ENCODE measurements at places on chromosomes 3 and 15. TPM values are rescaled to one million over a fixed set of nuclear protein-coding genes. Genes with fewer than 3 reads are reported as not detected.

- no peak overlapping the region for H3K4me3 ChIP-seq
- no peaks in the 10 kb centered on the region for H3K36me3 ChIP-seq
- no peak for DNase-seq
- no peaks in the 10 kb centered on the region for H3K4me1 ChIP-seq
- H3K27ac ChIP-seq, result no peak overlapping the region
These were observed 61.2 kb downstream of the TSC22D2 start for GRCh38 chr3:150469031-150469930.

- H3K4me1 ChIP-seq, result peaks cover 25% of the 10 kb centered on the region
- H3K27me3 ChIP-seq, result peaks cover 29% of the 10 kb centered on the region
- H3K27ac ChIP-seq, result peak within 1 kb of the TSS; percentile 69
- H3K4me3 ChIP-seq, result peak within 1 kb of the TSS; percentile 85
These were observed at the start of gene SPRED1 for GRCh38 chr15:38252481-38253350. Gene SPRED1, plus strand, starts transcription at chr15:38252836. Its CDS starts 350 bp downstream, at chr15:38253186.

DNA sequence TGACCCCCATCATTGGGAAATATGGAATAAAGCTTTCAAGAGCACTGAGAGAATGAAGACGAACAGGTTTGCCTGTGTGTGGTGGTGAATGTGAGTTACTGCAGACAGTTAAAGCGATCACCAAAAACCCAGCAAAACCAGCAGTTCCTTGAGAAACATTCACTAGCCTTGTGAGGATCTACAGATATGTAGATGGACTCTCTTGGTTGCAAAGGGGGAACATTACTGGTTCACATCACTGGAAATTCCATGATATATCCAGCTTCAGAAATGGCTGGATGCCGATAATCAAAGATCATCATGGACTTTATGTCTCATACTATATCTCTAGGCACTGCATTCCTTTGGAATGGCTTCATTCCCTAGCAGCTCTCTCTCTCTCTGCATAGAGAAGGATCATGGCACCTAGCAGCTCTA lies 10.2 kb upstream of the HERC1 start:
- no peaks in the 10 kb centered on the region for H3K27me3 ChIP-seq
- no peak overlapping the region for H3K4me3 ChIP-seq
- no peak for DNase-seq

GRCh38 chr3:149128821-149129220 lies 617 bp upstream of the HPS3 start:
- H3K4me3 ChIP-seq, result peak overlapping the region; percentile 90
- no peak for DNase-seq
- peaks cover 37% of the 10 kb centered on the region for H3K4me1 ChIP-seq
- H3K36me3 ChIP-seq, result no peaks in the 10 kb centered on the region

GRCh38 chr3:10524799-10525301 lies 19.5 kb upstream of the ATP2B2 start:
- peaks cover 16% of the 10 kb centered on the region for H3K27me3 ChIP-seq
- H3K4me1 ChIP-seq, result no peaks in the 10 kb centered on the region
- DNase-seq, result no peak
- no peak overlapping the region for H3K4me3 ChIP-seq

DNA sequence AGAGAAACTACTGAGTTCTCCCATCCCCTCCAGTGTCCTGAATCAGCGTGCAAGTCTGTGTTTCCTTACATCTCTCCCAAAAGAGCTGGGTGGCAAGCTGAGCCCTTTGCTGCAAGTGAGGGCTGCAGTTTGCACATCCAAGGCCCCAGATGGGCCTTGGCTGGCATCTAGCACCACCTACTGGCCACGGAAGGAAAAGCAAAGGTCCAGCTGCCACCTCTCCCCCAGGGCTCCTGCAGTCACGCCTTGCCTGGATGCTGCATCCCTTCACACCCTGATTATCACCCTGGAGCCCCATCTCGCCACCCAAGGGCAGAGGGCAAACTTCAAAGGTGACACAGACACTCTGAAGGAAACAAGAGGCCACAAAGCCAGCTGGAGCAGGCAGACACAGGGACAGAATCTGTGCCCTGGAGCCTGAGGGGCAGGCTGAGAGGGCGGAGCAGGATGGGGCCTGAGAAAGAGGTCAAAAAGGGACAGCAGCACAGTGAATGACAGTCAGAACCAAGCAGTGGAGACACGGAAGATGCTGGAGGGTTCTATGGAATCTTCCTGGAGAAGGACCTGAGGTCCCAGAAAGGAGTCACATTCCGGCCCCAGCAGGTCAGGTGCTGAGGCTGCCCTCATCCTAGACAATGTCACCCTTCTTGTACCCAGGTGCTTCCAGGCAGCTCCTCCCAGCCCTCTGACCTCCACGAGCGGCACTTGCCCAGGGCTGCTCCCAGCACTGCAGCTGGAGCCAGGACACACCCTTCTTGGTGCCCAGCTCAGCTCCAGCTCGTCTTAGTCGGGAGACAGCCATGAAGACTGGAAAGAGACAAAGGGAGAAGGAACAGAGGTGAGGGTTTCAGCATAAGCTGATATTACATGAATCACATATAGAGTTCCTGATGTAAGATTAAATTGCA lies 18.3 kb upstream of the NTRK3 start:
- DNase-seq, result peak; percentile 81
- peaks cover 16% of the 10 kb centered on the region for H3K27me3 ChIP-seq
- H3K4me3 ChIP-seq, result no peak overlapping the region
- no peaks in the 10 kb centered on the region for H3K36me3 ChIP-seq
- H3K4me1 ChIP-seq, result no peaks in the 10 kb centered on the region

- H3K4me3 ChIP-seq, result no peak overlapping the region
- no peak for DNase-seq
- no peaks in the 10 kb centered on the region for H3K36me3 ChIP-seq
- no peak overlapping the region for H3K27ac ChIP-seq
These were observed 27.7 kb upstream of the CLDN16 start for GRCh38 chr3:190360228-190360627.

DNA sequence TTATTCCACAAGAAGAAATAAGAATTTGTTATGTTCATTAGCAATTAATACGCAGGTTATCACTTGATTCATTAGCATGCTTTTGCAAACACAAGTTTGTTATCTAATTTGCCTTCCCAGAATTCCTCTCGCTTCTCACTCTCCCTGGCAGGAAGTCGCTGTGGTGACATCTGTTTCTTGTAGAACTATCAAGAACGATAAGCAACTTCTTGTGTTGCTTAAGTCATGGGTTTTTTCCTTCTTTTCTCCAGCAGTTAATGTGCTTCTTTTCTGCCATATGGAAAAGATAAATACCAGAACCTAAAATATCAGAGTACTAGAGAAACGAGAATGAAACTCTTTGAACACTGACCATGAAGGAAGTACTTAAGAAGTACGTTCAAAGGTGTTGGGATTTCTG lies 99.8 kb upstream of the CHMP2B start:
- H3K27me3 ChIP-seq, result no peaks in the 10 kb centered on the region
- no peak overlapping the region for H3K27ac ChIP-seq
- no peaks in the 10 kb centered on the region for H3K36me3 ChIP-seq
- H3K4me3 ChIP-seq, result no peak overlapping the region
- no peaks in the 10 kb centered on the region for H3K4me1 ChIP-seq

GRCh38 chr3:128506754-128507153 lies 13.8 kb upstream of the GATA2 start:
- H3K36me3 ChIP-seq, result no peaks in the 10 kb centered on the region
- peaks cover 19% of the 10 kb centered on the region for H3K27me3 ChIP-seq
- no peak overlapping the region for H3K4me3 ChIP-seq
- DNase-seq, result no peak
- no peak overlapping the region for H3K27ac ChIP-seq

DNA sequence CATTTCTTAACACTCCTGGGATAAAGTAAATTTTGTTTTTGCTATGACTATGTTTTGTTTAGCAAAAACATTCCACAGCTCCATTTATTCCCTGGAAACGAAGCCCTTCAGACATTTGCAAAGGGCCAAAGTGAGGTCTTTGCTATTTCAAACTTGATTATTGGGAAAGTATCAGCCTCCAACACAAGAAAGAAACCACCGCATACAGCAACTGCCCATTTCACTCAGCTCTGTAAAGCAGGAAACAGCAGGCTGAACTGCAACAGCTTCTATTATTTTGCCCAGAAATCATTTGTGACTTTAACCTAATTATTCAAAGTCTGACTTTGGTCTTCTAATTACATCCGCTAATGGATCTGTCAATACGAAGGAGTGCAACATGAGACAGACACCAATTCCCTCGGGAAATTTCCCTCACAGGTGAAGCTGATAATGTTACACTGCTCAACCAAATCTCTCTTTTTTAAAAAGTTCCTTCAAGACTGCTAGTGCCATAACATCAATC lies 72.1 kb downstream of the RFTN1 start:
- H3K27ac ChIP-seq, result no peak overlapping the region
- H3K4me3 ChIP-seq, result no peak overlapping the region
- DNase-seq, result no peak
- peaks cover 31% of the 10 kb centered on the region for H3K36me3 ChIP-seq
- H3K27me3 ChIP-seq, result no peaks in the 10 kb centered on the region
- H3K4me1 ChIP-seq, result peaks cover 30% of the 10 kb centered on the region

DNA sequence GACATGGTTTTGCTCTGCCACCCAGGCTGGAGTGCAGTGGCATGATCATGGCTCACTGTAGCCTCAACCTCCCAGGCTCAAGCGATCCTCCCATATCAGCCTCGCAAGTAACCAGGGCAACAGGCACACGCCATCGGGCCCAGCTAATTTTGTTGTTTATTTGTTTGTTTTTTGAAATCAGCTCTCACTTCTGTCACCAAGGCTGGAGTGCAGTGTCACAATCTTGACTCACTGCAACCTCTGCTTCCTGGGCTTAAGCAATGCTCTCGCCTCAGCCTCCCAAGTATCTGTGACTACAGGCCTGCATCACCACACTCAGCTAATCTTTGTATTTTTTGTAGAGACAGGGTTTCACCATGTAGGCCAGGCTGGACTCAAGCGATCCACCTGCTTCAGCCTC lies 26.3 kb upstream of the PLCH1 start:
- H3K4me3 ChIP-seq, result no peak overlapping the region
- no peak overlapping the region for H3K27ac ChIP-seq
- no peaks in the 10 kb centered on the region for H3K27me3 ChIP-seq
- H3K36me3 ChIP-seq, result peaks cover 18% of the 10 kb centered on the region

DNA sequence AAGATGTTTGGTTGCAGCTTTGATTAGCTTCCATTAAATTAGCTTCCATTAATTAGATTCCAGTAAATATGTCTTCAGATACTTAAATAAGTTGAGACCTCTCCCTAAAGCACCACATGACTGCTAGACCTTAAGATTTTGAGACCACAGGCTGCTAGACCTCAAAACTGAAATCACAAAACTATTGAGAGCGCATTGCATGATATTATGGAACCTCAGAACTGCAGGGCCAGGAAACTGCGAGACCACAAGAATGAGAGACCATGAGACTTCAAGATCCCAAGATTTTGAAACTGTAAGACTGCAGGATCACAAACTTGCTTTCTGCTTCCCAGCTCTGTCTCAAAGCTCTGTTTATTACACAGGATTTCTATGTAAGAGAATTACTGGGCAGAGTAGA lies 87.4 kb downstream of the TRIM42 start:
- no peaks in the 10 kb centered on the region for H3K4me1 ChIP-seq
- peaks cover 2% of the 10 kb centered on the region for H3K27me3 ChIP-seq
- H3K27ac ChIP-seq, result no peak overlapping the region
- no peaks in the 10 kb centered on the region for H3K36me3 ChIP-seq

DNA sequence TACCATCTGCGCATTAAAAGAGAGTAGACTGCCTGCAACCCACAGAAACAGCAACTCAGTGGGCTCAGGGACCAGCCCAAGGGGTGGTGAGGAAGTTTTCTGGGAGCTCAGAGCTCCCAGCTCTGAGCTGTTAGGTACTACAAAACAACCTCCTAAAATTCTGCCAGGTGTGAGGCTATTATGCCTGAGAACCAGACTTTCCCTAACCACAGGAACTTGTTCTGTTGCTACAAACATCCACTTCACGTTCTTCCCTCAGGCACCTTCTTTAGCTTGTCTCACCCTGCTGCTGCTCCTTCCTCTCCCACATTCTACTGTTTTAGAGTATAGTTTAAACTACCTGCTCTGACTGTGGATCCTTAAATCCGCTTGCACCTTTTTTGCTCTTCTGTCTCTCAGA lies 399.4 kb downstream of the ROBO1 start:
- no peak overlapping the region for H3K27ac ChIP-seq
- no peak for DNase-seq
- no peaks in the 10 kb centered on the region for H3K4me1 ChIP-seq
- no peak overlapping the region for H3K4me3 ChIP-seq
- no peaks in the 10 kb centered on the region for H3K36me3 ChIP-seq
- no peaks in the 10 kb centered on the region for H3K27me3 ChIP-seq

GRCh38 chr3:150871192-150871591 lies 34.0 kb downstream of the MINDY4B start:
- peaks cover 13% of the 10 kb centered on the region for H3K27me3 ChIP-seq
- H3K4me3 ChIP-seq, result no peak overlapping the region
- H3K27ac ChIP-seq, result no peak overlapping the region
- H3K4me1 ChIP-seq, result peaks cover 5% of the 10 kb centered on the region
- no peak for DNase-seq

- H3K27ac ChIP-seq, result no peak overlapping the region
- no peak for DNase-seq
- no peaks in the 10 kb centered on the region for H3K36me3 ChIP-seq
- H3K27me3 ChIP-seq, result peaks cover 2% of the 10 kb centered on the region
- no peak overlapping the region for H3K4me3 ChIP-seq
- peaks cover 10% of the 10 kb centered on the region for H3K4me1 ChIP-seq
These were observed 110.0 kb downstream of the ARNT2 start for GRCh38 chr15:80514071-80514780.

- no peak overlapping the region for H3K4me3 ChIP-seq
- peaks cover 16% of the 10 kb centered on the region for H3K27me3 ChIP-seq
- no peak for DNase-seq
These were observed 310.3 kb downstream of the FGF12 start for GRCh38 chr3:192417017-192417416.

- H3K27ac ChIP-seq, result no peak overlapping the region
- no peaks in the 10 kb centered on the region for H3K36me3 ChIP-seq
- no peaks in the 10 kb centered on the region for H3K27me3 ChIP-seq
- H3K4me1 ChIP-seq, result no peaks in the 10 kb centered on the region
- DNase-seq, result no peak
These were observed 460.3 kb upstream of the ZNF717 start for GRCh38 chr3:76245622-76246021.

DNA sequence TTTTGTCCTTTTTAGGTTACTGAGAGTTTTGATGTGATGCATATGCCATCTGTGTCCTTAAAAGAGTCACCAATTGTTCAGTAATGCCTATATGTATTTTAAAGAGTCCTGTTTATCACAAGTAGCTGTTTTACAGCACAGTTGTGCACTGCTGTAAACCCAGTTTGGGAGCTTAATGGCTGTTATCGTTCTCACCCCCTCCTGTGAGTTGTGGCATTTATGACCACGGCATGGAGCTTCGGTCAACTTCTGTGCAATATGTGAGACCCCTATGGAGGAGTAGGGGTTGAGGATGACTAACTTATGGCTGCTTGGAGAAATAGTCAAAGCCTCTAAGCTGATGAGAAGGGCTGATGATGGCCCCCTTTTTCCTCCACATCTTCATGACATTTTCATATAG lies 67.2 kb downstream of the ARHGEF26 start:
- H3K27me3 ChIP-seq, result peaks cover 8% of the 10 kb centered on the region
- no peak for DNase-seq
- no peaks in the 10 kb centered on the region for H3K36me3 ChIP-seq
- H3K4me3 ChIP-seq, result no peak overlapping the region

GRCh38 chr3:169998668-169999131 lies 32.1 kb downstream of the SEC62 start:
- peaks cover 36% of the 10 kb centered on the region for H3K4me1 ChIP-seq
- peak overlapping the region; percentile 89 for H3K27ac ChIP-seq
- peak; percentile 24 for DNase-seq
- no peak overlapping the region for H3K4me3 ChIP-seq
- H3K36me3 ChIP-seq, result peaks cover 21% of the 10 kb centered on the region

Gene FAM174B
- total RNA-seq, result 4.0 TPM

Gene CLRN1
- total RNA-seq, result not detected

Gene LRRC2
- 0.04 TPM for total RNA-seq

Gene CNTN3
- total RNA-seq, result not detected

Gene CCDC9B
- 0.98 TPM for total RNA-seq

Gene TMC3
- not detected for total RNA-seq

Gene SCN11A
- total RNA-seq, result 0.09 TPM

Gene KIAA1143
- 40.2 TPM for total RNA-seq

Gene NECTIN3
- 5.9 TPM for total RNA-seq

Gene KLHL40
- not detected for total RNA-seq

Data from activated CD4-positive, alpha-beta T cell treated with anti-CD3 and anti-CD28 coated beads for 36 hours (primary cell).